ENCODE measurements at places on chromosomes 1 and 21. TPM values are rescaled to one million over a fixed set of nuclear protein-coding genes. Genes with fewer than 3 reads are reported as not detected.

SLAMF6 gene
- 24.3 TPM for total RNA-seq

PKP1 gene
- not detected for total RNA-seq

CENPS gene
- total RNA-seq: 11.3 TPM

NTPCR gene
- 25.9 TPM for total RNA-seq

FLG gene
- total RNA-seq: not detected

ZNF684 gene
- 3.9 TPM for total RNA-seq

All from activated naive CD4-positive, alpha-beta T cell treated with anti-CD3 and anti-CD28 coated beads, Interleukin-2, amount 10 ng/mL, durations not matched to agents 5 hours and 36 hours (primary cell).